ENCODE measurements at places on chromosomes 6 and 20.

- peak; percentile 60 for DNase-seq
These were observed 43.4 kb downstream of the NHSL1 start for GRCh38 chr6:138455746-138456400.

- no peak for DNase-seq
These were observed 986.3 kb downstream of the TFAP2A start for GRCh38 chr6:9428421-9429172.

- DNase-seq, result no peak
These were observed 14.9 kb downstream of the CRISP2 start for GRCh38 chr6:49698478-49698877.

- DNase-seq, result no peak
These were observed 731.4 kb upstream of the CITED2 start for GRCh38 chr6:140105857-140106256.

GRCh38 chr20:46712056-46712636, 2.7 kb downstream of the SLC2A10 start:
- DNase-seq, result no peak

- peak; percentile 24 for DNase-seq
These were observed 4.7 kb downstream of the ADA start for GRCh38 chr20:44646641-44647274.

Measured in CD4-positive, alpha-beta T cell treated with Interleukin-12 subunit alpha and Interleukin-12 subunit beta, for 1 hour (primary cell).